ENCODE measurements at places on chromosomes 5 and 9.

- DNase-seq = no peak
Observed at GRCh38 chr5:74365723-74366122, 274.8 kb downstream of the ENC1 start.

DNA sequence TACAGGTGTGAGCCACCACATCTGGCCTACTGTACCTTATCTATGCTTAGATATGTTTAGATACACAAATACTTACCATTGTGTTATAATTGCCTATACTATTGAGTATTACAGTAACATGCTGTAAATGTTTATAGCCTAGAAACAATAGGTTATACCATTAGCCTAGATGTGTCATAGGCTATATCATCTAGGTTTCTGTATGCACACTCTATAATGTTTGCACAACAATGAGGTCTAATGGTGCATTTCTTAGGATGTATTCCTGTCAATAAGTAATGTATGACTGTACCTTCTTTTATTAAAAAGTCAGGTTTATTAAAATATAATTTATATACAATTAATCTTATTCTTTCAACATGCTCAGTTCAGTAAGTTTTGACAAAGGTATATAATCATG lies 683.1 kb downstream of the LRRC70 start:
- DNase-seq = no peak

DNA sequence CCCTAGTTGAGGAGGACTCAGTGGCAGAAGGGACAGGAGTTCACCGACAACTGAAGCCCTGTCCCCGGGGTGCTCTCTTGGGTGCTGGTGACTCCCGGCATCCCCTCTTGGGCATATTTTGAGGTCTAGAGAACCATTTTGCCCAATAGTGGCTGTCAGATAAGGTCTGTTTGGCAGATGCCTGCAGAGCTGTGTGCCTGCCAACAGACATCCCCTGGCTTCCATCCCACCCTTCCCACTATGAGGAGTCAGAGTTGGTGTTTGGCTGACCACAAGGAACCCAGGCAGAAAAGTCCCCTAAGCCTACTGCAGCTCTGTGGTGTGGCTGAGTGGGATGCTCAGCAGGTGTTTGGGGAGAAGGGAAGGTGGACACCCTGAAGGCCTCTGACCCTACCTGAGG lies 207.0 kb downstream of the AUH start:
- no peak for DNase-seq

DNA sequence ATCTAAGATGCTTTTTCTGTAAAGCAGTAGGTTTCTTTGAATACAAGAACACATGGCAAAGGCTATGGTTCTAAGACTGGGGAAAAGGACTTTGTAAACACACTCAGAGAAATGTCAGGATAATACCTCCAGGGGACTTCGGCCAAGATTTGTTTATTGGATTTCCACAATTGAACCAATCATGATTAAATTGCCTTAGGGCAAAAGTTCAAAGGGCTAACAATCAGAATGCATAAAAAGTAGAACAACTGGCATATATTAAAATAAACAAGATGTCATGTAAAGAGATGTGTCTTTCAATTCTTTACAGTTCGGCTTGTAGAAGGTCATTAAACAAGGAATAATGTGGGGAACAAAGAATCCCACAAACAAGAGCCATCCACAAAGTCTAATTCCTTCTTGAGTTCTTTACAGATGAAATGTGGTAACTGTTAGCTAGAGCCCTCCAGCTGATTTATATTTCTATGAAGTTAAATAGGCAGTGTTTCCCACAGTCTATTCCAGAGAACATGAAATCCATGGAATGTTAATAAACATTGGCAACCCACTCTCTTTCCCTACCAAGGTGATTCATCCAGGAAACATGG lies 565.5 kb downstream of the ZNF608 start:
- no peak for DNase-seq

GRCh38 chr9:15142878-15143534 lies 164.0 kb downstream of the TTC39B start:
- DNase-seq = no peak

DNA sequence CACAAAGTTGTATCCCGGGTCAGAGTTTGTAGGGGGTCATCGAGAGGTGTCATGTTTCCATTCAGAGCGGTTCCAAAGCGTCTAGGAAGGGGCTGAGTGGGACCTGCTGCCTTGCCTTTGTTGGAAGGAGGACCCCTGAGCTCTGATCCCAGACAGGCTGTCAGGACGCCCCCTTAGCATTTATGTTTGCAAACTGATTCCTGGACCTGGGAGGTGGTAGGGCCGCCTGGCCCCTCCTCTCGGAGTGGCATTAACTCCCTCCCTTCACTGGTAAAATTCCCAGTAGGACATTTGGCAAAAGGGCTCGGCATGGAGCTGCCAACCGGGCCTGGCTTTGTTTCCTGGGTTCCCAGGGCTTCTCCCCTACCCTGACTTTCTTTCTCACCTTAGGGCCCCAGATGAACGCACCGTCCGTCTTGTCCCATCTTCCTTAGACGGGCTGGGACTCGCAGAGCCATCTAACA lies 2.5 kb downstream of the JADE2 start:
- no peak for DNase-seq

DNA sequence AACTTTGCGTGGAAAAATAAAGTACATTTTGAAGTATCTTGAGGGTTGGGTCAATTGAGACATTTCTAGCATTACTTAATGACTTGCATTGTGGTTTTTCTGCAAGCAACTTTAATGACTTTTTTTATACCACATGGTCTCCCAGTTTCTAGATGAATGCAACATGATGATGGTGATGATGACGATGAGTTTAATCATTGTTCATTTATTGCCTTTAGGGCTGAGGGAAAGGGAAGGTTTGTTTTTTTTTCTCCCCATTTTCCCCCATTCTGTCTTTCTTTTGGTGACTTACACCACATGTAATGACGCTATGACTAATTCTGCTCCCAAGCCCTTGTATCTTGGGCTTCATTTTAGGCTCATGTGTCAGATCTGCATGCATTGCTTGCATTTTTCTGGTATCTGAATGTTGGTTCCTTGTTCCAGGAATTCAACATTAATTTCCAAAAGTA lies 57.7 kb upstream of the NXNL2 start:
- DNase-seq = no peak

DNA sequence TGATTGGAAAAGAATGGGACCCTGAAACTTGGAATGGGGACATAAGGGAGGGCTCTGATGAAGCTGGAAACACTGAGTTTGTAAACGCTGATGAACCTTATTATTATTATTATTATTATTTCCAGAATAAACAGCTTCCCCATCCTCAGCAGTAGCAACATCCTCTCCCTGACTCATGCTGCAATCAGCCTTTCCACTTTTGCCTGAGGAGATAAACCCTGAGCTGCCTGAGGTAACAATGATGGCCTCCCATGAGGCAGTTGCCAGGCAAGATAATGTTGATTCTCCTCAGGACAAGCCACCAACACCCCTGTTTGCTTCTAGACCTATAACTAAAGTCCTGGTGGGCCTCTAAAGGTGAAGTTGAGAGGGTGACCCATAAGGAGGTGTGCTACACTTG lies 139.2 kb upstream of the ATP10B start:
- DNase-seq = no peak

- DNase-seq = no peak
Observed at GRCh38 chr9:129427149-129427548, 193.8 kb downstream of the C9orf50 start.

GRCh38 chr5:159459951-159460538 lies 129.8 kb upstream of the IL12B start:
- no peak for DNase-seq

DNA sequence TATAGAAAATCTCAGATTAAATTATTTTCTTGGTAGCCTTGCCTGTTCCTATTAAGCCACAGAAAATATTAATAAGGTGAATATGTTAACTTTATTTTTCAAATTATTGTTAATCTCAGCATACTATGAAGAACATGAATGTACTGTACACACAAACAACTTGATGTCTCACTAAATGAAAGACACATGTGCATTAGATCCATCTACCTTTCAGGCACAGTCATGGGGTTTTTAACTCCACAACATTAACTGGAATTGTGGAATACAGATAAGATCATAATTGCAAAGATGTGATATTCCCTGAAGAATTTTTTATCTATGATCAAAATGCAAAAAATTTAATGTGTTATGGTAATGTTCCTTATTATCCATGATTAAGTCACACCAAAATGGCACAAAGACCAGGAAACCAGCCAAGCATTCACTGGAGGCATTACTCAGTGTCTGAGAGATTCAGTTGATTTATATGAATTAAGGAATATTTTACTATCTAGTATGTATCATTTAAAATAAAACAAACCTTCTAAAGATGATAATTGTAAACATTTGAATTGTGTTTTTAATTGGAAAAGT lies 150.0 kb upstream of the VCAN start:
- no peak for DNase-seq

- no peak for DNase-seq
Observed at GRCh38 chr5:144139586-144139985, 30.9 kb downstream of the YIPF5 start.

DNA sequence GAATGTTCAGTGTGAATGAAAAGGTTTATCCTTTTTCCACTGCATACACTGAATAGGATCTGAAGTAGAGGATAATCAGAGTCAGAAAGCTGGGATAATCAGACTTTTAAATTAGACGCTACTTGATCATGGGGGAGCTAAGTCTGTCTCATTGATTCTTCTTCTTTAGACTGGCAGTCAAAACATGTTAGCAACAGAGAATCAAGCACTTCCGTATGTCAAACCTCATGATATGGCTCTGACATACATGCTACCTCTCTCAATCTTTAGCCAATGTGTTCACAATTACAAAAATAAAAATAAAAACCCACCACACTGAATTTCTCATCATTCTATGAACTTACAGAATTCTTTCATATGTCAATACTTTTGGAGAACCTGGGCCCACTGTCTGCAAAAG lies 19.0 kb upstream of the OR13F1 start:
- no peak for DNase-seq

GRCh38 chr9:117359910-117360309 lies 54.9 kb downstream of the ASTN2 start:
- no peak for DNase-seq

GRCh38 chr5:172850454-172850797 lies 16.4 kb downstream of the ERGIC1 start:
- DNase-seq = no peak

DNA sequence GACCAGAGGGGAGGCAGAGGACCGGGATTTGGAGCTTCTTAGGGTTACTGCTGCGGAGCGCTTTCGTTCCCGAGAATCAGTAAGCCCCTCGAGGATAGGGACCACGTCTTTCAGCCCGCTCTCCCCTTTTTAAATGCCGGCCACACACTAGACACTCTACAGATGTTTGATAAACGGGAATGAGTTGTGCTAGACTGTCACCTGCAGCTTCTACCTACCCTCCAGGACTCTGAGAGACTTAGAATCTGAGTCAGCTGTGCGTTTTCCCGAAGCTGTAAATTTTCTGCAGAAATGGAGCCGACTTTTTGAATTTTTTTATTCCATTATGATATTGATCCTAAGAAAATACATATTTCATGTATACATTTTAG lies 670 bp downstream of the CCDC171 start:
- DNase-seq = no peak

- DNase-seq = no peak
Observed at GRCh38 chr5:38598994-38599617, 42.7 kb upstream of the LIFR start.

- DNase-seq = no peak
Observed at GRCh38 chr5:59206132-59206581, 623.3 kb downstream of the RAB3C start.

GRCh38 chr5:78537821-78538220 lies 110.8 kb downstream of the LHFPL2 start:
- DNase-seq = no peak

- no peak for DNase-seq
Observed at GRCh38 chr9:97900738-97901565, 21.3 kb downstream of the TRMO start.

- DNase-seq = peak; percentile 44
Observed at GRCh38 chr9:35690614-35691333, 1.0 kb upstream of the TPM2 start.

DNA sequence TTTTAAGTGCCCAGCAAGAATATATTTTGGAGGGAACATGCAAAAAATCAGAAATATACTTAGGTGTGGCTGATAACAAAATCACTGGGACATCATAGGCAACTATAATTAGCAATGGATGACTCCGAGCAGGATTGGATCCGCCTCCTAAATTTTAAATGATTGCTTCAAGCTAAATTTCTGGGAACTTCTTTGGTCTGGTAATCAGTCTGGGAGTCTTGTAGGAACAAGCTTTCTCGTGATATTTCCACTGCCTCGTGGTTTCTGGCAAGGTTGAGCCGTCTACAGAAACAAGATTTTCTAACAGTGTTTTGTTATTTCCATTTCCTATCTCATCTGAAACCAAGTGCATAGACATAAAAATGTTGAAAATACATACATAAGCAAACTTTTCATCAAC lies 232.6 kb downstream of the BNC2 start:
- DNase-seq = no peak

DNA sequence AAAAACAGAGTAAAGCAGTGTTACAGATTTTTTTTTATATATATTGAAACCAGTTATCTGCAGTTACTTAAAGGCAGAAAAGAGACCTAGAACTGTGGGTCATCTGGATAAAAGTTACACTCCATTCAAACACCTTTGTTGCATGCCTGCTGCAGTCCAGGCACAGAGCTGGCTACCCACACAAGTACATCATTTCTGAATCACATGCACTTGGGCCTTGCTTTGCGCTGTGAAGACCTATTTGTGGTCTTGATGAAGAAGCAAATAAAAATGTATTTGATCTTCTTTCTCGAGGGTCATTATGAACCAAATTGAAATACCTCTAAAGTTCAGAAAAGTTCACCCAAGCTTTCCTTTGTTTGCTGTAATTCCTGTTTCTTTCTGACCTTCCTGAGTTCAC lies 503.0 kb upstream of the ZNF608 start:
- no peak for DNase-seq

DNA sequence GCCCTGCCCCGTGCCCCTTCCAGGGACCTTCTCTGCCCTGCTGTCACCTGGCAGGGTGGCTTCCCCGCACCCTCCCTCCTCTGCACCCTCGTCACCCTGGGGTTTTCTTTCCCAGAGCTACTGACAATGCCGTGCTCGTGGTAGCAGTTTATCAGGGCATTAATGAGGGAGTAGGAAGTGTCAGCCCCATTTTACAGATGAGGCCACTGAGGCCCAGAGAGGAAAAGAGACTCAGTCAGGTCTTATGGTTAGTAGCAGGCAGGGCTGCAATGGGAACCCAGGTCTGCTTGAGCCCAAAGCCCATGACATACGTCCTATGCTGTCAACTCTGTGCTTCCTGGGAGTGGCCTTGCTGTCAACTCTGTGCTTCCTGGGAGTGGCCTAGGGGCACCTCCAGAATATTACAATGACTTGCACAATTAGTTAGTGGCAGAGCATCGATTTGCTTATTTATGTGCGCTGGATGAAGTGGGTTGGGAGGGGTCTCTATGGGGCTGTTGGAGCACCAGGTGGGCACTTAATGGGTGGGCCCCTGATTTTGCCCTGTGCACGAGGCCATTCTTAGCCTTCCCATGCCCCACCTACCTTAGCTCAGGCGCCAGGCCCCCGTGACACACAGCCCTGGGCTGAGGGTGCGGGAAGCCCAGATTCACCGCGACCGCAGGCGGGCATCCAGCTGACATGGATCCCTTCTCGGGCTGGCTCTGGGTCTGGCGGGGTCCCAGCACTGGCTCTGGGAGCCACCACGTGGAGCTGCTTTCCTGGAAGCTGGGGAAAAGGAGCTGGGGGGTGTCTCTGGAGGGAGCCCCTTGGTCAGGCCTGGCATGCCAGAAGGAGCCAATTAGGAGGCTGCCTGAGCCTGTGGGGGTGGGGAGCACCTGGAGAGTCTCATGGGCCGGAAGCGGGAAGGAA lies 82.0 kb upstream of the ORM1 start:
- peak; percentile 38 for DNase-seq

All from substantia nigra (tissue), 51 donors.